Central memory CD4-positive, alpha-beta T cell (primary cell): ENCODE measurements at places on chromosomes 7 and 10.

DNA sequence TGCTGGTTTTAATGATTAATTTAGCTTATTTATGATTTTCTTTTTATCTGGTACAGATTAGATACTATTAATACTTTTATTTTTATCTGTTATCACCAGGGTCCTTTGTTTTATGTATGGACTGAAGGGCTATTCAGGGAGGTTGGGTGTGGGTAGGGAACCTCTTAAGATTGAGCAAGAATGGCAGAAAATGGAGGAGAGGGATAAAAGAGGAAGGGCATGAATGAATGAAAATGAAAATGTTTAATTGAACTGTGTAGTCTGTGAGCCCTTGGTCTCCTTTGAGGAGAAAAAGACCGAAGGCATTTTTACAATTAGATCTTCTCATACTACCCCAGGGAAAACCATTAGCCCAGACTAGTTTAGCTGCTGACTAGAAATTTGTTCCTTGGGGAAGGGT, 93.1 kb downstream of the CDK14 start:
- DNase-seq, result no peak

DNA sequence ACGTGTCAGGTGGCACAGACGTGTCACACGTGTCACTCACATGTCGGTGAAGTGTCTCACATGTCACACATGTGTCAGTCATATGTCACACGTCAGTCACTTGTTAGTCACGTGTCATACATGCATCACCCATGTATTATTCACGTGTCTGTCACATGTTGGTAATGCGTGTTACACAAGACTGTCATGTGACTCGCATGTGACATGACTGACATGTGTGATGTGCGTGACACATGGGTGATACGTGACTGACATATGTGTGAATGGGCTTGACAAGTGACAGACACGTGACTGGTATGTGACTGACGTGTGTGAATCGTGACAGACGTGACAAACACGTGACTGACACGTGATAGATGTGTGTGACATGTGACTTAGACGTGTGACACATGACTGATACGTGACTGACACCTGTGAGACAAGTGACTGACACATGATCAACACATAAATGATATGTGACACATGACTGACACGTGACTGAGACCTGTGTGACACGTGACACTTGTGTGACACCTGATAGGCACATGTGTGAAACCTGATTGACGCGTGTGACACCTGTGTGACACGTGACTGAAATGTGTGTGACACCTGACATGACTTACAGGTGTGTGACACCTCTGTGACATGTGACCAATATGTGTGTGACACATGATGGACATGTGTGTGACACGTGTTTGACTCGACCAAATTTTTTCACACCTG, 56.1 kb downstream of the ZNF92 start:
- no peak for DNase-seq

GRCh38 chr7:78996013-78996412, 457.5 kb downstream of the MAGI2 start:
- no peak for DNase-seq

DNA sequence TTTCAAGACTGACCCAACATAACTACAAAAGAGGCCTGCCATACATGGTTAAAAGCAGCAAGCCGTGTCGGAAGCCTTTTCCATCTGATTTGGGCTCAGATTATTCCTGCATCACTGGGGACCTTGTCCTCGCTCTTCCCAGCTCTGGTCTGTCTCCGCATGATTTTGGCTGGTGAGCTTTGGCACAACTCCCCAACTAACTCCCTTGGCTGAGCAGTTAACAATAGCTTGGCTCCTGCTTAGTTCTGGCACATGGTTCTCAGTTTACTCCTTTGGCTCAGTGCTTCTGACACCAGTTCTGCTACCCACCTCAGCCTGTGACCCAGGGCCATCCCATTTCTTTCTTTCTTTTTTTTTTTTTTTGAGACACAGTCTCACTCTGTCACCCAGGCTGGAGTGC, 17.0 kb downstream of the AGK start:
- no peak for DNase-seq

DNA sequence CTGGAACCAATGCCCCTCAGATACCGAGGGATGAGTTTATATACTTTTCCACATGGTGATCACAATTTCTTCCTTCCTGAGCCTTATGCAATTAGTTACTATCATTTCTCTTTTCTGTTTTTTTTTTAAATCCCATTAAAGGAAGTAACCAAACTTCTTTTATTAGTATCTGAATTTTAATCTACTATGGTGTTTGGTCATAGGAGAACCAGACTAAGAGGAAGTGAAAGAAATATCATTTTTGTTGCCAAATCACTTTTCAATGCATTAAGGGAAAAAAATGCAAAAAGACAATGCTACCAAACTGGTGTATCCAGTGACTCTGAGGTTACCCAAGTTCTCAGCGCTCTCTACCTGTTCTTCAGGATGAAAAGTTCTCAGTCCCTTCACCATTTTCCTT, 167.7 kb downstream of the NXPH1 start:
- no peak for DNase-seq

GRCh38 chr7:47443049-47443448, 138.9 kb downstream of the TNS3 start:
- DNase-seq, result no peak

DNA sequence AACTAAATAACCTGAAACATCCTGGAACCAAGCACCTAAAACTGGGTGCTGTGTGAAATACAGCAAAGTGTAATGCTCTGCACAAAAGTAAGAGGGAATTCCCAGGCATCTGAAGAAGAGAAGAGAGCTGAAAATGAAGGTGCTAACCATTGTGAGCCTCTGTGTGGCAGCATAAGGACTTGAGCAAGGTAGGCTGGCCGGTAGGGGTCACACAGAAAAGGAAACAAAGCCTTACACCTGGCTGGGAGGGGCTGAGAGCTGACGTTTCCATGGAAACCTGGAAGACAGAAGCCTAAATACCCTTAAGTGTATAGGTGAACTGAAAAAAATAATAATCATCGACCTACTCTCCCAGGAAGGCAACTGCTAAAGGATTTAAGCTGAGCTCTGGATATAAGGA, 48.6 kb downstream of the CUL1 start:
- DNase-seq, result no peak

GRCh38 chr10:114855776-114856543, 34.4 kb downstream of the FHIP2A start:
- DNase-seq, result no peak

- no peak for DNase-seq
Measured at GRCh38 chr10:124763267-124763666, 19.1 kb upstream of the FAM53B start.

DNA sequence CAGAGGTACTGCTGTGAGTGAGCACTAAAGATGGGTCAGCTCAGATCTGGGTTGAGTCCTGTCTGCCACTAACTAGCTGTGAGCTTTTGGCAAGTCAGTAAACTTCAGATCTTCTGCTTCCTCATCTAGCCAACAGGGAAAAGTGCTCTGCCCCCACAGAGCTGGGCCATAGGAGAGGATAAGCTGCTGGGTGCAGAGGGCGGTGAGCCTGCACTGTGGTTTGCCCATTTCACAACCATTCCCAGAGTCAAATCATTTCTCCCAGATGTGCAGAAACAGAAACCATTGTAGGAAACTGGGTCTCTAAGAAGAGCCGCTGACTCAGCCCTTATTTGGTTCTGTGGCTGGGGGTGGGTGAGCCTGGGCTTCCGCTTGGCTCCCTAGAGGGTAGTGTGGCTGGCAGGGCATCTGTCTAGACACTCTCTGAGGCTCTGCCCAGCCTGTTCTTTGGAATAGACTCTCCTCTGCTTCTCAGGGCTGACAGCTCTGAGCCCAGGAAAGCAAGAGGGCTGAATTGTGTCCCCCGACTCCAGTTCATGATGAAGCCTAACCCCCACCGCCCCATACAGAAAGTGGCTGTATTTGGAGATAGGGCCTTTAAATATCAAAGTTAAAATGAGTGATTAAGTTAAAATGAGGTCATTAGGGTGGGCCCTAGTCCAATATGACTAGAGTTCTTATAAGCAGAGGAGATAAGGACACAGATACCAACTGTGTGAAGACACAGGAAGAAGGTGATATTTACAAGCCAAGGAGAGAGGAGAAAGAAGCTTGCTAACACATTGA, 29.5 kb upstream of the ARHGAP22 start:
- DNase-seq, result no peak

DNA sequence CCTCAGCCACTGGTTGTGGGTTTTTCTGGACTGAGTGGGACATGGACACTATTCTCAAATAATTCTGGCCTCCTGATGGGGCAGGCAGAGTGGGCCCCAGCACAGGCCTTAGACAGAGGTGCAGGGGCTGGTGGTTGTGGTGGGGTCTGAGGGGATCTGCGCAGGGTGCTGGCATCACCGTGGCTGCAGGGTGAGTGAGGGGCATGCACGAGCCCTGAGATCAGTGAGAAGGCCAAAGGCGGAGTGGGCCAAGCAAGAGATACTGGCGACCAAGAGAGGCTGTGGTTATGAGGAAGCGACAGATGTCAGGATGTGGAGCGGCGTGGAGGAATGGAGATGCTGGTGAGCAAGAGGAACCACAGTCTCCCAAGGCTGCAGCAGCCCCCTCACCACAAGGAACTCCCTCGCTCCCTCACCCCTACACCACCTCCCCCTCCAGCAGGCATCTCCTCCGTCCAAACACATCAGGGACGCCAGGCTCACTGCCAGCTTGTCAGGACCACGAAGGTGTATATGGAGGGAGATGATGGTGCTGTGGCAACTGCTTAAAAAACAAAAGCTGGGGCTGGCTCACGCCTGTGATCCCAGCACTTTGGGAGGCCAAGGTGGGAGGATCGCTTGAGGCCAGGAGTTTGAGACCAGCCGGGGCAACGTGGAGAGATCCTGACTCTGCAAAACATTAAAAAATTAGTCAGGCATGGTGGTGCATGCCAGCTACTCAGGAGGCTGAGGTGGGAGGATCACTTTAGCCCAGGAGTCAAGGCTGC, 9.6 kb downstream of the PRF1 start:
- no peak for DNase-seq

GRCh38 chr7:67752227-67752626, 755.6 kb downstream of the TYW1 start:
- no peak for DNase-seq

GRCh38 chr7:36092221-36092771, 60.8 kb upstream of the EEPD1 start:
- DNase-seq, result no peak

DNA sequence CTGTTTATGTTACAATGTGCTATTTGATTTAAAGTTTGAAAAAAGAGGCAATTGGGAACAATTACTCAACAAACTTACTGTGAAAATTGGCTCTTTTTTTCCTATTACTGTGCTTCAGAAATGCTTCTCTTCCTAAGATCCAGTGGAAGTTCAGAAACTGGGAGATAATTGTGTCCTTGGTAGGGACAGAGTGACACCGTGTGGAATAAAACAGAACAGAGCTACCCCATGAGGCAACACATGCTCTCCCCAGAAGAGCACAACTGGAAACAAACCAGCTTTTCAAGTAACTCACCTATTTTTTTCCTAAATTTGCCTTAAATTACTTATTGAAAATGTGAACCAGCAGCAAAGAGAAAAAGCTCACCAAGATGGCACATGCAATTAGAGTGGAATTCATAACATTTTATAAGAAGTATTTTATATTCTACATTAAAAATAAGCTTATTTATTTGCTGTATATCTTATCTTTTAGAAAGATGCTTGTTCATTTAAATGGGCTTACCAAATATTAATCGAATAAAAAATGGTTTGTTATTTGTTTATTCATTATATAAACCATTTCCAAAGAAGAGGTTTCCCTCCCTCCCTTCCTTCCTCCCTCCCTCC, 346.1 kb upstream of the ANKRD30A start:
- no peak for DNase-seq

DNA sequence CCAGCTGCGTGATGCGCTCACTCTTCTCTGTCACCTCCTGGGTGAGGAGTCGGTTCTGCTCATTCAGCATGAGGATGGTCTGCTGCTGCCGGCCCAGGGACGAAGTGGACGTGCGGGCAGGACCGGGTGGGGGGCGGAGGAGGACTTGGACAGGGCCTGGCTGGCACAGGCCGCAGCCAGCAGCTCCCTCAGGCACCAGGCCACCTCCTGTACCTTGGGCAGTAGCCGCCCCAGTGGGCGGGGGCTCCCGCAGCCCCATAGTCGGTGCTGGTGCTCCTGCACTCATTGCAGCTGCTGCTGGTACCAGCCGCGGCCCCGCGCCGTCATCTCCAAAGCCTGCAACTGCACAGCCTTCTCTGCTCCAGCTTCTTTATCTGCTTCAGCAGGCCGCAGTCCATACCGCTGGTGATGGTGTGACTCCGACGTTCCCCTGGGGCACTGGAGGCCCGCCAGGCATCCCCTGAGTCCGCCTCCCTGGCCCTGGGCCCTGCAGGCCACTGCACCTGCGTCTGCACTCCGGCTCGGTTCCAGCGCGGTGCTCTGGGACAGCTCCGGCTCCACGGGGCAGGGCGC, 884.9 kb upstream of the ZNF722 start:
- DNase-seq, result no peak

GRCh38 chr7:68573271-68574005, 1024.8 kb upstream of the AUTS2 start:
- DNase-seq, result no peak

GRCh38 chr10:45015590-45015989, 14.9 kb downstream of the ZNF22 start:
- no peak for DNase-seq

DNA sequence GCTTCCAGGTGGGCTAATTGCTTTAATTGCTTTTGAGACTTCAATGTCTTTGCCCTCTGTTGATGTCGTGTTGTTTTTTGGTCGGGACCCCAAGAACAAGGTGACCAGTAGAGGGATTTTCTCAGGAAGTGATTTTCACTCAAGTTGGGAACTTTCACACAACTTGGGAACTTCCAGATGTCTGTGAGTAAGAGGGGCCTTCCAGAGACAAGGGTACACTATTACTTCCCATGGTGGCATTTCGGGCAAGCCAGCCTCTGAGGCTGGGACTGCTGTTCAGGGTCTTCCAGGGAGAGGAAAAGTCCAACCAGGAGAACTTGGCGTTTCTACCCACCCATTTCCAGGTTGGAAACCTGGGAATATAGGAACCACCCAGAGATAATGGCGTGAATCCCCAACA, 170.0 kb upstream of the CDCA7L start:
- DNase-seq, result no peak

DNA sequence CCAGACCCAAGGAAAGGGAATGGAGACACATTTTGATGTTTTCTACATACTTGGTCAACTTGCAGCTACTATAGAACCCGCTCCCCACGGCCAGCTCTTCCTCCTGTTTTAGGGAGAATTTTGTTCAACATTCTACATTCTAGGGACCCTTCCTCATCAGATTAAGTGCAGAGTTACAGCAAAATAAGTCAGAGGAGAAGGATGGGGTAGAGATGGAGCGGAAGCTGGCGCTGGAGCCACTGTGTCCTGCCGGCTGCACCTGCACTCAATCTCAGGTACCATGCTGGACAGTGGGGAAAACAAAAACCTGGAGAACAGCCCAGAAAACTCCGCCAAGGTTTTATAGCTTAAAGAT, 79.4 kb upstream of the EN2 start:
- DNase-seq, result no peak

DNA sequence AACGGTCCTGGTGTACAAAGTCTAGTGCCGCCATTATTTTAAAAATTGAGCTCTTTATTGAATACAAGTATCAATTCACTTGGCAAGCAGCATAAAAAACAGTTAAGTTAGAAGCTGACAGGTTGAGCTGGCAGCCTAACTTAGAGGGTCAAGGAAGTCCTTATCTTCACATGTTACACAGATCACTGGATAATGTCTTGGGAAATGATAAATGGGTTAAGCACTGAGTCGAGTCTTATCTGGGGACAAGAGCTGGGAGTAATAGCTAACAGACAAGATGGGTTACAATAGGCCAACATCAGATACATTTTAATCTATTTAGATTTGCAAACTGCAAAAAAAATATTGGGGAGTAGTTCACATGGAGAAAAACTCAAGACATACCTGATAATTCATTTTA, 34.2 kb downstream of the SLC18A2 start:
- no peak for DNase-seq

GRCh38 chr10:93766918-93767317, 9.2 kb downstream of the LGI1 start:
- DNase-seq, result no peak
